Hematopoietic multipotent progenitor cell treated with erythropoietin and hydrocortisone succinate and interleukin-3 and kit ligand, for 6 days (in vitro differentiated cells): ENCODE measurements at places on chromosomes 1 and 21.

GRCh38 chr1:201116091-201116490 is 3.9 kb upstream of the CACNA1S start:
- DNase-seq, result no peak

DNA sequence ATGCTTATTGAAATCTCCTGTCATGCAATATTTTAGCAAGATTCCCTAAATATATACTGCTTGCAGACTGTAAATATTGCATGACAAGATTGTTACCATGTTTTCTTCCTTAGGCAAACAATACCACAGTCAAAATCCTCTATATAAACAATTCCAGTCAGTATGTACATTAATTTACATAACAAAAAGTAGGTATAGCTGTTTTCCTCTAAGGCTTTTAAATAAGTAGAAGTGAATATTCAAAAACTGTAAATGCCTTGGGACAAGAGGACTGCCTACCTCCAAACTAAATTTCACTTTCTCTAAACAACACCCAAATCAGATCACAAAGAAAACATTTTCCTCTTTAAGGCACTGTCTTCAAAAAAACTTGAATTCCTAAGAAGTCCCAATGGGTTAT is 17.3 kb upstream of the FOXD3 start:
- DNase-seq, result no peak

DNA sequence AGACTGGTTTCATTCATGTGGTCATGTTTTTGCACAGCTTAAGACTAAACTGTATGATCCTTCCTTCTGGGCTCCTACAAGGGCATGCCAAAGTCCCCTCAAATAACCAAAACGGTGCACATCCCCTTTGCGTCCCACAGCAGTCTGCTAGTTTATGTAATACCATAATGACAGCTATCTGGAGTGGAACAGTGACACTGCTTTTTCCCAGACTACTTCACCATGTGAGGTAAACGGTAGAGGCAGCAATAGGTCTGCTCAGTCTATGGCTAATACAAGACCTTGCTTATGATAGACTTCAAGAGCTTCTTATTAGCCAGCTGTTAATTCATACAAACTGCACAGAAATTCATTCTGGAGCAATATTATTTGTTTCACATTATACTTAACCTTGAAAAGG is 395.5 kb downstream of the SMYD3 start:
- DNase-seq, result peak; percentile 35

GRCh38 chr1:204837440-204838084 is 33.1 kb upstream of the NFASC start:
- DNase-seq, result peak; percentile 73

DNA sequence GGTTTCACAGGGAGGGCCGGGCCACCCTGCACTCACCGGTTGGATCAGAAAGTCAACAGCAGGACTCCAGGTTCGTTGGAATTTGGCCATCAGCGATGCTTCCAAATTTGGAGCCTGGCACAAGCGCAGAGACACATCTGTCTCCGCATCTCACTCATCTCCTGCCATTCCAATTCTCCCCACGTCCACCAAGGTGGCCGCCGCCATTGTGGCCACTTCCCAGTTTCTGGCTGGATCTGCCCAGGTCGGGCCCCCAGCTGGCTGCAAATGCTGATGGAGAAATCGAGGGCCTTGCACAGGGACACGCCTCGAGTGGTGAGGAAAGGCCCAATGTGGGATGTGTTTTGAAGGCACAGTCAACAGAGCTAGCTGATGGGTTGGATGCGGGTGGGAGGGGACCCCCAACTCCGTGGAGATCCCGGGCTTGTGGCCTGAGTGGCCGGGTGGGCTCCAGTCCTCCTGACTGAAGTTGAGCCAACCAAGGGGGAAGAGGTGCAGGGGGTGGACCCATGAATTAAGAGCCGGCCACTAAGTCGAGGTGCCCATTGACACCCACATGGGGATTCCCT is 102.7 kb downstream of the CRYAA start:
- no peak for DNase-seq

DNA sequence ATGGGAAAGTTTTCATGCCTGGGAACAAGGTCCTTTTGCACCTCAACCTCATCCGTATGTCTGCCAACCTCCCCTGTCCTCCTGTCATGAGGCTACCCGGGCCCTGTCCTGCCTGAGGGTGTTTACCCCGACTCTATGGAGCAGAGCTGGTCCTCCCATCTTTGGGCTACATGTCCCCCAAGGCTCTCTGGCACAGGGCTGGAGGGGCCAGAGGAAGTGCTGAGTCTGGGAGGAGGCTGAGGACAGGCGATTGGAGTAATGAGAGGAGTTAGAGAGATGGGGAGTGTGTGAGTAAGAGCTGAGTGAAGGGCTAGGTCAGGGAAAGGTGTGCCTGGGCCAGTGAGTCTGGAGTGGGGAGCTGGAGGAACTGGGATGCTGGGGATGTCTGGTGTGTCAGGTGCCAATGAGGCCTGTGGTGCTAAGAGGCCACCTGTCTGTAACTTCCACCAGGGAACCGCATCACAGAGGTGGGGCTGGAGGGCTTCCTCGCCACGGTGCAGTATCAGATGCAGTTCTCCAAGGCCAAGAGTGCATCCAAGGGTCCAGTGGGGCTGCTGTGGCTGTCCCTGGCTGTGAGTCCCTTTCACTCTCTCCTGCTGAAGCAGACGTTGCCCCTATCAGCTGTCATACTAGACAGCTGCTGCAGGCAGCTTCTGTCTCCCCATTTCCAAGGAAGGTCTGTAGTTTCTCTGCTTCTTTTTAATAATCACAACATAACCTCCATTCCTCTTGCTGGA is 11.7 kb downstream of the LRRC71 start:
- no peak for DNase-seq

DNA sequence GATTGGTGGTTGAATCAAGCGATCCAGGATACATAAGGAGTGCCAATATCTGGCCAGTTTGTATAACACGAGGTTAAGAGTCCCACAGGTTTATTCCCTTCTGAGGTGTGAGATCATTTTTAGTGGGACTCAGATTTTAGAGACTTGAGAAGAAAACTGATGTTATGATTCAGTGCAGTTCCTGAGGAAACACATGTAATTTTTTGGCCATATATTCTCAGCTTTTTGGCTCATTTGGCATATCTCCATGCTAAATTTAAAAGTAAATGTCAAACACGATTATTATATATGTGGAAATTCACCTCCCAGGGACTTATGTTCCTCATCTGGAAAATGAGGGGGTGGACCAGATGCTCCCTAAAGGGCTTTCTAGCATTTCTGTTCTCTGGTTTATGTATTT is 39.2 kb upstream of the SERBP1 start:
- no peak for DNase-seq

DNA sequence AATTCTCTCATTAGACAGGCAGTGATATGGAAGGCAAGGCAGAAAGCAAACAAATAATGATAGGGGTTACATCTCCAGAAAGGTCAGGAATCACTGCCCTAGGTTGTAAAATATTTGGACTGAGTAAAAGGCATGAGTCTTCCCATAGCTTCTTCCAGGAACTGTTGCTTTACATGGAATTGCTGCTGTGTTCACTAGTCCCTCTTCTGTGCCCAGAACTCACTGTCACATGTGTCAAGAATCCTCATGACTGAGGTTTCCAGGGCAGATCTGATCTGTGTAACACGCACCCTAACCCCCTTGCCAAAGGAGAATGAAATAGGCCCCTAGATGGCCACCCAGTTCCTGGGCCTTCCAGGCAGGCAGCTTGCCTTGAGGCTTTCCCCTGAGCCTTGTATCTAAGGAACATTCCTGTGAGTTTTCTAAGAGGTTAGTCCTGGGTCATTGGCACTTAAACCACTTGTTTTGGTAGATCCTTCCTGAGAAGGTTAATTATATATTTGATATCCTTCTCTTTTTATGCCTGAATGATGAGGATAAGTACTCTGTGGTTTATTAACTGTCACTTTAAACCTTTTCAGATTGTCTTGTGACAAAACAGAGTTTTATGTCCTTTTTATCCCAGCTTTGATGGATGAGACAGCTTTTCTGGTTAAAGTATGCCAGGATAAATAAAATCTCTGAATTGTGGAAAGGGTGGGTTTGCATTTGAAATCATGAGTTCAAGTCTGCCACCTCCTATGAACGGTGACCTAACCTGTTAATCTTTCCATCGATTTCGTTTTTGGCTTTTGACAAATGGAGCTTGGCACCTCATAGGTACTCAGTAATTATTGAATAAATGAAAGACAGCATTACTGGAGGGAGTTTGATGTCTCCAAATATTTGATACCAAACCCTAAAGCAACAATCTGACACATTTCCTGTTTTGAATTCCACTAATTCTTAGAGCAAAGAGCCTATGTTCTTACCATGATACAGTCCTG is 163.3 kb downstream of the DHRS3 start:
- DNase-seq, result peak; percentile 39

- no peak for DNase-seq
Observed at GRCh38 chr1:167899253-167899681, 14.7 kb downstream of the ADCY10 start.

DNA sequence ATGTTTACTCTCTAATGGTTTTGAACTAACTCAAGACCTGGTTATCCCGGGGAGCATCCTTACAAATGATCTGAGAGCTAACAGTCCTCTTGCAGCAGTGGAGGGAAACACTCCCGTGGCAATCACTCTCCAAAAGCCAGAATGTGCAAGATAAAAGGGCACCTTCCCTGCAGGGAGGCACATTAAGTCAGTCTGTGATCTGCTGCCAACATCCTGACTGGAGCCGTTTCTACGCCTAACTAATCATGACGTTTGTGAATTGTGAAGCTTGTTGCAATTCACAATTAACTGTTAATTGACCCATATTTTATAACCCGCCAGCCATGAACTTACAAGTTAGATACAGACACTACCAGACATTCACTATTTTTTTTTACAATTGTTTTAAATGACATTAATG is 52.1 kb upstream of the LGALS8 start:
- DNase-seq, result no peak

GRCh38 chr21:33189824-33190223 is 39.9 kb upstream of the IFNAR2 start:
- DNase-seq, result peak; percentile 18

DNA sequence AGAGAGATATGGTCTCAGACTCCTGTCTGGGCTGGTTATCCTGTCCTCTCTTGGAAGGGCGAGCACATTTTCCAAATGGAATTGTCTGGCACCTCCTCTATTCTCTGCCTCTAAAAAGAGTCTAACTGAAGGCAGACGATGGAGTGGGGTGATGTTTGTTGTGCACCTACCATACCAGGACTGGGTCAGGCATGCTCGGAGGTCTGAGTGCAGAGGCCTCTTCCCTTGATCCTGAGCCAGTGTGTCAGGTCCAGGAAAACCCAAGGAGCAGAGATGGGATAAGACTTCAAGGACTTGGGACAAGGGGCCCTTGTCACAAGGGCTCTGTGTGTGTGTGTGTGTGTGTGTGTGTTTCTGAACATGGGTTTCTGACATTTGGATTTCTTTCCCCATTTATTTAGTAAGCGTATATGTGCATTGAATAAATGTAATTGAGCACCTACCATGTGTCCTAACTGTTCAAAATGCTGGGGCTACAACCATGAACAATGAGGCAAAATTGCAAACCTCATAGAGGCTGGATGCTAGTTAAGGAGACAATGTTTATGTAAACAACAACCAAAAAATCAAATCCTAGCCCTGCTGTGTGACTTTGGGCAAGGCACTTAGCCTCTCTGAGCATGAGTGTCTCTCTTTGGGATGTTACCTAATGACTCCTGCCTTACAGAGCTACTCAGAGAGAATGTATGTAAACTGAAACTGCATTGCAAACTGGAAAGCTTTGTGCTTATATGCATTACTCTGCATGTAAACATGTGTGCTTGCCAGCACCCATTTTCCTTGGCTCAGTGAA is 276.3 kb downstream of the FOXD2 start:
- DNase-seq, result no peak

DNA sequence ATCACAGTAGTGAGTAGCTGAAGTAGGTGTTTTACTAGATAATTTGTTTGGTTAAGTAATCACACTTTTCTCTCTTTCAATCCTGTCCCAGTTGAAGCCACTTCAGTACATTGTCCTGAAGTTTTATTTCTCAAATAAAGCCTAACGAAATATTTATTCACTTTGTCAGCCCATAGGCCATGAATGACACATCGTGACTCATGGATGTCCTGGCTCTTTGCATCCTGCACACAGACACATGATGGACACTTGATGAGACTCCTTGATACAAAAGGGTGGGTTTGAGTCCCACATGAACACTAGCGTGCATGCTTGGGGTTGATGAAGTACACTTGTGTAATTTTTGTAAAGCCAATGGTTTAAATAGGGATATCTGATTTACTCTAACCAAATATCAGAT is 22.7 kb upstream of the LAMC2 start:
- DNase-seq, result no peak

- no peak for DNase-seq
Observed at GRCh38 chr1:207670192-207670591, 25.3 kb downstream of the CR1L start.

- no peak for DNase-seq
Observed at GRCh38 chr1:60359431-60359830, 285.9 kb upstream of the C1orf87 start.

GRCh38 chr1:44413740-44414139 is 8.7 kb downstream of the RNF220 start:
- no peak for DNase-seq

DNA sequence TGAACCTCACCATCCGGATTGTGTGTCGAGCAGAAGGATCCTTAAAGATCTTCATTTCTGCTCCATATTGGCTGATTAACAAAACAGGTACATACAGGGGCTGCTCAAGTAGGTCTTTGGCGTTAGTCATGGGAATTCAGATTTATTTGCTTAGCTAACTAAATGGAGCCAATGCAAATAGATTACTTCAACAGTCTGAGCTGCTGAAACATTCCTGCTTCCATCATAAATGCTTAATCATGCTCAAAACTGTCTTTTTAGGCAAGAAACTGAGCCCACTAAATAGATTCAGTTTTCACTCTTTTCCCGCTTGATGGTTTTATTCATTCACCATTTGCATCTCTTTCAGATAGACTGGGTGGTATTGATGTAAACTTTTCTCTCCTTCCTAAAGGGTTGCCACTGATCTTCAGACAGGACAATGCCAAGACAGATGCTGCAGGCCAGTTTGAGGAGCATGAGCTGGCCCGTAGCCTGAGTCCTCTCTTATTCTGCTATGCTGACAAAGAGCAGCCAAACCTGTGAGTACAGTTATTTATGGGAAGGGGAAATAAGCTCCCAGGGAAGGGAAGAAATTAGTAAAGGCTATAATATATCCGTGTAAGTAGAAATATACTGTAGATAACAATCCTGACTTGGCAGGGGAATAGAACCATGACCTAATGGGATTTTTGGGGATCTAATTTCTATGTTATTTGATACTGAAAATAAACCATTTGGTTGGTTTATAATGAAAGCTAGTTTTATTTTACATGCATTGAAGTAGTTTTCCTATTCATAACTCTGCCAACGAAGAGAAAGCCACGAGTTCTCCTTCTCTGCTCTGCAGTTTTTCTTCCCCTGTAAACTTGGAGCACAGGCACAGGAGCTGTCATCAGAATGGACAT is 126.4 kb downstream of the VPS13D start:
- DNase-seq, result no peak

DNA sequence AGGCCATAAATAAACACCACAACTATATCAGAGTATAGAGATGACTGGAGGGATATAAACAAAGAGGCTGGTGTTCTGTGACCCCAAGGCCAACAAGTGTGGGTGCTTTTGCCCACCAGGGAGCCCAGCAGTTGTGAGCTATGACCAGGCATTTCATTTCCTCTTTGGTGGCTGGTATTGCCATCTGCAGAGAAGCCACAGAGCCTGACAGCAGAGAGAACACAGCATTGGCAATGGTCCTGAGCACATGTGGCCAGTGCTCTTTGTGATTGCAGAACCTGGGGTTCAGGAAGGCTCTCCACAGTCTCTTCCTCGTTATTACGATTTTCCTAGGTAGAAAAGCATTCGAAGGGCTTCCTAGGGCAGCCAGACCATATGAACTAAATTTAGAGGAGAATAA is 112.3 kb downstream of the TM2D1 start:
- peak; percentile 63 for DNase-seq

GRCh38 chr1:204104331-204105130 is 31.6 kb downstream of the SOX13 start:
- peak; percentile 57 for DNase-seq

GRCh38 chr1:197268012-197268411 is at the start of gene CRB1:
Gene CRB1, plus strand, starts transcription at chr1:197268252. Its CDS starts 161 bp downstream, at chr1:197268413.
- no peak for DNase-seq
